Glomerular endothelial cell (primary cell): ENCODE measurements at places on chromosomes 4 and X.

GRCh38 chrX:153638041-153638371 lies 9.0 kb upstream of the DUSP9 start:
- DNase-seq, result no peak

DNA sequence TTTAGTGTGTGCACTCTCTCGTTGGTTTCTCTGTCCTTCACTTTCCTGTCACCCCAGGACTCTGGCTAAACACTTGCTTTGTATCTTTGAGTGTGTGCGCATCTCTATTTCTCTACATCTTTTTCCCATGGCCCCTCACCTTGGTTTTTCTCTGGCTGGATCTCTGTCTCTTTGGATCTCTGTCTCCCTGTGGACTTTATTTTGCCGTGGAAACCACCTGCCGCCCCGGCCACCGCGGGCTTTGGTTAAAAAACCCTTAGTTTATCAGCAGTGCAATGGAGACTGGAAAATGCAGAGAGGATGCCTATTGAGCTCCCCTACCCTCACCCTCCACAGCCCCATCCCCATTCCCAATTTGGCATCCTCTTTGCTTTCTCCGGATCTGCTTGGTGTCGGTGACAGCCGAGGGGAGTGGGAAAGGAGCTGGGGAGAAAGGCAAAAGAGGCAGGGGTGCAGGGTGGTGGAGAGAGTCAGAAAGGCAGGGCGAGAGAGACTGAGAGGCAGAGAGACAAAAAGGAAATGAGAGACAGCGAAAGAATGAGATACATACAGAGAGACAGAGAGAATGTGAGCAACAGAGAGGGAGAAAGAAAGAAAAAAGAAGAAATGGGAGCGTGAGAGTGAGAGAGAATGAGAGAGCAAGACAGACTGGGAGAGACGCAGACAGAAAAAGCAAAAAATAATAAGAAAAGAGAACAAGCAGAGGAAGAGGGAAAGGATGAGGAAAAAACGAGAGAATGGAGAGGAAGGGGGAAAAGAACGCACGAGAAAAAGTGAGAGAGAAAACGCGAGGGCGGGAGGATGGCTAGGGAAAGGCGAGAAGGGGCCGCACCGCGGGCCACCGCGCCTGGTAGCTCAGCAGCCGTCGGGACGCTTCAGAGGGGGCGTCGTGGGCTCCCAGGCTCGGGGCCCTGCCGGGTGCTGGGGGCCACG lies 688 bp downstream of the GPR101 start:
- no peak for DNase-seq

- DNase-seq, result no peak
Observed at GRCh38 chr4:26407476-26407875, 82.8 kb downstream of the CCKAR start.

DNA sequence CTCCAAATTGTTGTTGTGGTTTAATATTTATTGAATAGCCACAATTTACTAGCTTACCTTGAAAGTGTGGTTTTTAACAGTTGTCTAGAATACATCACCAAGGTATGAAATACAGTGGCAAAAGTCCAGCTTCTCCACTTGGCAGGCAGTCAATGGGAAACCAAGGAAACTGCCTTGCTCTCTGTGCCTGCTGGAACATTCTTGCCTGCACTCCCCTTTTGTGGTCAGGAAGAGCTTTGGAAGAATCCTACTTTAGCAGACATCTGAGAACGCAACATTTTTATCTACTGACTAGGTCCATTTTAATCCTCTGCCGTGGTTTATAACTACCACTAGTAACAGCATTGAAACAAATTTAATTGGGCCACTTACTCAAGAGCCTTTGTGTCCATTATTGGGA lies 64.5 kb downstream of the TENM3 start:
- no peak for DNase-seq

GRCh38 chr4:3462321-3462789 lies 751 bp upstream of the DOK7 start:
- DNase-seq, result no peak
